Stimulated activated CD8-positive, alpha-beta memory T cell treated with anti-CD3 and anti-CD28 coated beads, Interleukin-2, amount 100 ng/mL, for 1 hour (primary cell): ENCODE measurements at places on chromosomes 12 and 14.
A peak's percentile ranks its signal among the peaks of the same experiment; 100 is the strongest.

GRCh38 chr14:69827560-69827959 is 30.5 kb upstream of the SLC10A1 start:
- DNase-seq = no peak

DNA sequence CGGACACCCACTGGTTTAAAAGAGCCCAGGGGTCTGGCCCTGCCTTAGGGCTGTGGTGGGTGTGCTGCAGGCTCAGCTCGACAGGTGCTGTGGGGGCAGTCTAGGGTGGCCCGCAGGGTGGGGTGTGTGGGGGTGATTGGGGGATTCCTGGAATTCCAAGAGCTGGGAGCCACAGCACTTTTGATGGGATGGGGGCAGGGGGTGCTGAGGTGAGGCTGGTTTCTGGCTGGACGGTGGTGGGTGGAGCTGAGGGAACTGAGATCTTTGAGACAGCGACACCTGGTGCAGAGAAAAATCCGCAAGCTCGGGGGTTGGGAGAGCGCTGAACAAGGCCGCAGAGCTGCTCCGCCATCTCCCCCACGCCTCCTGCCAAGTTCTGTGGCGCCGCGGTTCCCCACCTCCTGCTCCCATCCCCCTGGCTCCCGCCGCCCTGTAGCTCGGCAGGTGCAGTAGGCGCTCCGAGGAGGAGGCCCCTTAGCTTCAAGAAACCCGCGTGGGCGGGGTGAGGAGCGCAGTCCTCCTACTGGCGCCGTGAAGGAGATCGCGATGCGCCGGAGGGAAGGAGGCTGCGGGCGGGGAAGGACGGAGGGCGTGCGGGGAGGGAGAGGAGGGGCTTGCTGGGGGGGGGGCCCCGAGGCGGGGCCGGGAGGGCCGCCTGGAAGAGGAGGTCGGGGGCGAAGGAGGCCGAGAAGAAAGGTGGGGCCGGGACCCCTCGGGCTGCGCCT is 1.3 kb upstream of the TEDC1 start:
- DNase-seq = peak; percentile 70

- DNase-seq = no peak
Measured at GRCh38 chr12:20426191-20426590, 57.9 kb downstream of the PDE3A start.

DNA sequence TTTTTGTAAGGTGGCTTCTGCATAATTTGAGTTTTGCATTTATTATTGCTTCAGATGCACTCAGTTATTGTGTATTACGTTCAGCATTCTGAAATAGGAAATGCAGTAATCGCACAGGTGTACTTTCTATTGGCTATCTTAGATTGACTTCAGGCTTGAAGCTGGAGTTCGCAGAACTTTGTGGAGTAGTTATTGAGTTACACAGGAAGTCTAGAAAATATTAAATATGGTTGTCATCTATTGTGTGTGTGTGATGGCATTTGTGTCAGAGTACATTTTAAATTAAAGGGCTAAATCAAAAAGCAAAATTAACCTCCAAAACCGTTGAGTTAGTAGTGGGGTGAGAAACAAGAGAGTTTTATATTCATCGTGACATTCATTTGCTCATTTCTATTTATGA is 2.7 kb downstream of the ARID2 start:
- no peak for DNase-seq

DNA sequence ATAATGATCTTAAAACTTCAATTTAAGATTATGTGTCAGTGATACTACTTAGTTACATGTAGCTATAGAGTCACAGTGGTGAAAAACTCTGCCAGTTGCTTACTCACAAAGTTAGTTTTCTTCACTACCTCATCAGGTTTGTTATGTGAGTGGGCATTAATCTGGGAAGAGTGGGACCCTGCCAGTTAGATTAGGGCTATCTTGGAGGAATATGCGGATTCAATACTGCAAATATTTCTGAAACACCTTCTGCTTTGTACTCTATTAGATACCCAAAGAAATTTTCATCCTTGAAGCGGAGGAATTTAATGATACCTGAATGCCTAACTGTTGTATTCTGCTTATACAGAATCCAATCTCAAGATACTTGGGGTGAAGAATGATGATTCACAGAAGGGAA is 25.1 kb downstream of the ZNF268 start:
- no peak for DNase-seq

GRCh38 chr12:17357396-17357795 is 732.6 kb downstream of the RERGL start:
- DNase-seq = no peak

DNA sequence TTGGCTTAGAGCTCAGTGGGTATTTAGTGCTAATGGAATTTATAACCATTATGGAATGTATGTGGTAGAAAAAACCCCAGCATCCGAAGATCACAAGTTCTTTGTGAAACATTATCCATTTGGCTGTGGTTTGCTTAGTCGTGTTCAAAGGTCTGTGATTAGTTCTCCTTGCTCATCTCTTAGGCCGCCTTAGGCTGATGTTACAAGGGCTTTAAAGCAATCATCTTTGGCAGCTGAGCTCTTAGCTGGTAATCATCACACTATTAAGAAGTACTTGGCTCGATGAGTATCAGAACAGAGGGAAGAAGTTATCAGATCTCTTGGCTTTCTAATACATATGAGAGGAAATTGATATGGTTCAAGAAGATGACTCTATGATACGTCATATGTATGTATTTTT is 124.1 kb upstream of the E2F7 start:
- DNase-seq = no peak

- no peak for DNase-seq
Measured at GRCh38 chr12:62957233-62957953, 22.4 kb upstream of the PPM1H start.
